AML-193 (cell line): ENCODE measurements at places on chromosomes 6 and 20.
A peak's percentile ranks its signal among the peaks of the same experiment; 100 is the strongest.

GRCh38 chr6:112990971-112991370 is 643.8 kb downstream of the RFPL4B start:
- DNase-seq, result no peak

GRCh38 chr6:96682017-96682416 is 119.1 kb downstream of the FHL5 start:
- DNase-seq, result no peak

DNA sequence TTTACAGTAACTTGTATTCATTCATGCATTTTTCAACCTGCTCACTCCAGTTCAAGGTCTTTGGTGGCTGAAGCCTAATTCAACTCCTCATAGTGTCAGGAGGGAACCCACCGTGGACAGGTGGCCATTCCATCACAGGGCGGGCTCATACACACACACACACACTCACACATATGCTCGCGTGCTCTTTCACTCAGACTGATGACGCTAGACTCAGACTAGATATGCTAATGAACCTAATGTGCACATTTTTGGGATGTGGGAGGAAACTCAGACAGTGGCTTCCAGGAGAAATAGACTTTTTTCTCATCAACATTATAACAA is 56.7 kb downstream of the TRIM27 start:
- DNase-seq, result no peak

DNA sequence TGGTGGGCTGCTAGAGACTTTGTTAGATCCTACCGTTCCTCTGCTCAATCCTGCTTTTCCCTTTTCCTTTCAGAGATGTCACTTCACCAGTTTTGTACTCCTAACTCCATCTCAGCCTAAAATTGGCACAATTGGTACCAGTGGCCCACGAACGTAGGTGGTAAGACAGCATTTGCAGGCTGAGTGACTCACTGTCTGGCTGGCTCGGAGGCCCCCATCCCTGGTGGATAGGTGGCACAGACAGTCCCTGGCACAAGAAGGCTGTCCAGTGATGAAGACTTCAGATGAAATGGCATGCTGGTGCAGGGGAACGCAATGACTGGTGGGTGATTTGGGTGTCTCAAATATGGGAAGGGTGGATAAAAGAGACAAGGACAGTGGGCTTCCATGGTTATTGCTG is 11.1 kb downstream of the HEBP2 start:
- no peak for DNase-seq

GRCh38 chr6:6169141-6169540 is 151.3 kb downstream of the F13A1 start:
- no peak for DNase-seq

GRCh38 chr6:137901454-137901853 is 34.4 kb downstream of the TNFAIP3 start:
- DNase-seq, result no peak

GRCh38 chr6:74459260-74459659 is 746.6 kb downstream of the COL12A1 start:
- DNase-seq, result no peak

DNA sequence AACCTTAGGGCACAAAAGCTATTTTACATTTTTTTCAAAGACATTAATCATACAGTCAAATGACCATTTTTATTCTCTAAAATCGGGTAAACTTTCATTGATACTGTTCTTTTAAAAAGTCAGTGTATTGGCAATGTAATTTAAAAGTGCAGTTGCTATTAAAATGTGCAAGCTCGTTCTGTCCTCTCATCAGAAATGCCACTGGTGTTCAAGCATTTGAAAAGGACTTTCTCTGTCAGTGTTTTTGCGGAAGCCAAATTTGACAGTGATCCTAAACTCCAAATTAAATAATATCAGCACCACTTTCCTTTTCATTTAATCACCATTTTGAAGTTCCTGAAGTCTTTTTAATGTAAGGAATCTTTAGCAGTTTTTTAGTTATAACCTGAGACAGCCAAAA is 69.6 kb downstream of the AFG1L start:
- no peak for DNase-seq

GRCh38 chr20:58722877-58723627 is 30.5 kb downstream of the NPEPL1 start:
- DNase-seq, result no peak

- peak; percentile 25 for DNase-seq
Measured at GRCh38 chr6:3176562-3177355, 19.4 kb upstream of the TUBB2A start.

DNA sequence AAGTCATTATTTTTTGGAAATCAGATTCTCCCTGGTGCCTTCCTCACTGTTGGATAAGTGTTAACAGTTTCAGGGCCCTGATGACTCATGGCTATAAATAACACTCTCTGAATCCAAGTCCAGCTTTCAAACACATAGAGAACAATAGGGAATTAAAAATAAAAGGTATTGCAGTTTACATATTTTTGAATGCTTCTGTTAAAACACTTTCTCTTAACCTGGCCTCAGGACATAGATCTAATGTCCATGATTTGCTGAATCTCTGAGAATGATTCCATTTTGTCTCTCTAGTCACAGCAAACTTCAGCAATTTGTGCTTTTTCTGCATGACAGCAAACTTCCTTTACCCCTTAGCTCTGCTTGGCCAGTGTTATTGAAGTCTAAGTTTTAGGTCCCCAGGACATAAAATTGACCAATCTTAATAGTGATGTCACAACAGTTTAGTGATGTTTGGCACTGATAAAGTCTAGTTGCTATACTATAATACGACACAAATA is 1192.4 kb upstream of the CITED2 start:
- DNase-seq, result no peak

GRCh38 chr6:12294851-12295536 is 4.8 kb downstream of the EDN1 start:
- no peak for DNase-seq

- DNase-seq, result peak; percentile 59
Measured at GRCh38 chr6:99119109-99120031, 171.6 kb upstream of the FBXL4 start.

DNA sequence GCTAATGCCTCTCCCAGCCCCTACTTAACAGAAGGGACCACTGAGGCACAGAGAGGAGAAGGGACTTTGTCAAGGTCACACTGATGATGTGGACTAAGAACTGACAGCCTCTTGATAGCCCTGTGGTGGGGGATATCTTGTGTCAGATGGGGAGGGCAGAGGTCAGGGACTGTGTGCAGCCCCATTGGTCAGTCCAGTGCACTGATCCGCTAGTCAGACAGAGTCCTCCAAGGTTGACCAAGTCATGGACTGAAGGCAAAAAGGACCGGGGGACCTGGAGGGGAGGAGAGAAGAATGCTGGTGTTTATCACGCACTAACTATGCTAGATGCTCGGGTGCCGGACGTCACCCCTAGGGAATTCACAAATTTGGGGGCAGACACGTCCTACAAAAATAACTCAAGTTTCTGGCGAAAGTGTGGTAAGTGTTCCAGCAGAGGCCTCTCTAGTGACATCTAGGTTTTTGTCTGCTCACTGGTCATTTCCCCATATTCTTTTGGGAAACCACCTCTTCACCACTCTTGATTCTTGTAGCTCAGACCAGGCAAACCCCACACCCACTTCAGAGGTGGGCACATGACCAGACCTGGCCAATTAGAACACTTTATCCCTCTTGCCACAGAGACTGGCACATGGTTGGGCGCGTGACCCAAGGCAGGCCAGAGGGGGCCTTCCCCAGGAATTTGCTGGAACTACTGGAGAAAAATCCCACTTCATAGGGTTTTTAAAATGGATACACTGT is 21.0 kb downstream of the TCF15 start:
- DNase-seq, result no peak

- peak; percentile 42 for DNase-seq
Measured at GRCh38 chr6:55293116-55293515, 34.2 kb upstream of the GFRAL start.

- DNase-seq, result no peak
Measured at GRCh38 chr6:14313248-14313647, 195.7 kb downstream of the CD83 start.

GRCh38 chr6:105539911-105540310 is 137.0 kb upstream of the PREP start:
- DNase-seq, result no peak

DNA sequence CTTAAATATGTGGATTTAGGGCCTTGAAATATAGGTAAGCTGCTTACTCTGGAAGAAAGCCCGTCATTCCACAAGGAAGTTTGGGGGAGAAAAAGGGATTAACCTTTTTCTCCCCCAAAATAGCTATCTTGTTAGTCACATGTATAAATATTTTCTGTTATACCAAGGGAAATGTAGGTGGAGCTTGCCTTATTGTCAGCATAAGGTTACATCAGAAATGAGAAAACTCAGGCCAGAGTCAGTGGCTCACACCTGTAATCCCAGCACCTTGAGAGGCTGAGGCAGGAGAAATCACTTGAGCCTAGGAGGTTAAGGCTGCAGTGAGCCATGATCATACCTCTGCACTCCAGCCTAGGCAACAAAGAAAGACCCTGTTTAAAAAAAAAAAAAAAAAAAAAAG is 129.9 kb downstream of the LRFN2 start:
- no peak for DNase-seq

DNA sequence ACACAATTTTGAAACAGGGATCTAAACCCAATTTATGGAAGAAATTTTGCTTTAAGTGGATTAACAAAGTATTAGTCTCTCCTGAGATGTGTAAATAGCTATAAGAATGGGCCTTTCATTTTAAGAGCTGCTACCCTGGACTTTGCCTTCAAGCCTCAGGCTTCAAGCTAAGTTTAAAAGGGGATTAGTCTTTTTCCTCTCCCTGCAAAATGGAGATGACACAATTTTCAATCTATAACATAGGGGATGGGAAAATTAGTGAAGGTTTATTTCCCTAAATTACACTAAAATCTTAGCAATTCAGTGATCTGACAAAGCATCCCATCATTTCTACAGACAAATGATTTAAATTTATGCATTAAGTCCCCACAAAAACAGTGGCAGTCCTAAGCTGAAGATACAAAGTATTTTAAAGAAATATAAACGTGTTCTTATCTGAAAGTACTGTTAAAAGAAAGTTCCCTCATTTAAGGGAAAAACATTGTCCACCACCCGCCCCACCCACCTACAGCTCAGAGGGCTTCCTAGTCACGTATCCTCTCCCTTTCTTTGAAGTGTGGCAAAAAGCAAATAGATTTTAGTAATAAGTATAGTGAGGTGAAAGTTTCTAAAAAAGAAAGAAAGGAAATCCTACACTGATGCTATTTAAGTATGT is 14.5 kb downstream of the ARHGAP18 start:
- DNase-seq, result no peak

DNA sequence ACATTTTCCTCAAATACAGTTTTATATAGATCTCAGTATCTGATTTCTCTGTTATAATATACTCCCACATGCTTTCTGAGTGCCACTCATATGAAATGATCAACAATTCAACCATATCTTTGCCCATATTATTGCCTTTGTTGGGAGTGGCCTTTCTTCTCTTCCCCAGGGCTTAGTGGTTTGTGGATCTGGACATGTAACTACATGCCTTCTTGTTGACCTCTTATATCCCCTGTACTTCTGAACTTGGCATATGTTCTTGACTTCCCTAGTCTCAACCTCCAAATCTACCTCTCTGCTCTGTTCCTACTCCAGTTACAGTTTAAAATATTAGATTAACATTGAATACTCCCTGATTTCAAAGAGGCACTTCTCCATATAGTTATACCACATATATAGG is 34.3 kb upstream of the PRIM2 start:
- no peak for DNase-seq

DNA sequence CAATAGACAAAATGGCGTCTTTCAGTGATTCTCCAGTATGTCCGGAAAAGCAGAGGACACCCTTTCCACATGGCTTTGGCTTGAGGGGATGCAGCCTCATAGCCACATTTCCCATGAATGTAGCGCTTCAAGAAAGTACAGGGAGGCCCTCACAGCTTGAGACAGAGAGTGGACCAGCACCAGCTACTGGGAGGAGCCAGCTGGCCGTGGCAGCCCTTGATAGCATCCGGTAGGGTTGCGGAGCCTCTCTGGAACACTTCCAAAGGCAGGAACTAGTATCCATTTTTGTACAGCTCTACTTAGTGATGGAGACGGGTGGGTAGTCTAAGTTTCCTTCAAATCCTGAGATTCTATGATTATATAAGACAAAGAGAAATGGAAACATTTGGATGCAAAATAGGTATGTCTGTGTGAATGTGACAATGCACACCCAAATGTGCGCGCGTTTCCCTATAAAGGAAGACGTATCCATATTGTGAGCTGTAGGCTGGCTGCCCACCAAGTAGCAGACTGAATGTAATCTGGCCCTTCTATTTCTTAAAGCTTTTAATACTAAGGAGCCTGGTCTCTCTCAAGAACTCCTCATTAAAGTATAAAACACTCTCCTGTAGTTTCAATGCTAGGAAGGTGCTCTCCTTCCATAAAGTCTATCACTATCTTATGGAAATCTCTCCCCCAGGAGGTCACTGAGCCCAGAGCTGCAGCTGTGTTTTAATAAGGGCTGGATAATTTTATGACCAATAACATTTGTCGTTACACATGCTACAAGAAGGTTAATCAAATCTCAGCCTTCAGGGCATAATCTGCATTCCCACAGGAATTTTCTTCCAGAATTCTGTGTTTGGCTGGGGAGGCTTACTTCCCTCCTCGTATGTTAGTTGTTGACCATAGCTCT is 74.0 kb downstream of the SOBP start:
- DNase-seq, result no peak

DNA sequence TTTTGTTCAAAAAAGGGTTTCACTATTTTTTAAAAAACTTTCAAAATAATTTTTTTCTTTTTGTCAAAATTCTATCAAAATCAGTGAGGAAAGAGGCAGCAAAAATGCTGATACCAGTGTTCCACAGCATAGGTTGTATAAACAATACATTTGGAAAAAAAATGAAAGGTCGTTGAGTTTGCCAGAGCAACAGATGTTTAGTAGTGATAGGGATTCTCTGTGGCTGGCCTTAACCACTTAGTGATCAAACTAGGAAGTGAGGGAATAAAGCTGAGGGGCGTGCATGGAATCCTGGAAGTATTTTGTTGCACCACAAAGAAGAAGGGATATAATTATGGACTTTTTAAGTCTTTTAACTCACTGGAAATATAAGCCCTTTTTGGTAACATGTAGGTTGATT is 555.3 kb upstream of the CHD6 start:
- DNase-seq, result no peak

GRCh38 chr20:12414446-12415274 is 497.0 kb downstream of the BTBD3 start:
- no peak for DNase-seq

DNA sequence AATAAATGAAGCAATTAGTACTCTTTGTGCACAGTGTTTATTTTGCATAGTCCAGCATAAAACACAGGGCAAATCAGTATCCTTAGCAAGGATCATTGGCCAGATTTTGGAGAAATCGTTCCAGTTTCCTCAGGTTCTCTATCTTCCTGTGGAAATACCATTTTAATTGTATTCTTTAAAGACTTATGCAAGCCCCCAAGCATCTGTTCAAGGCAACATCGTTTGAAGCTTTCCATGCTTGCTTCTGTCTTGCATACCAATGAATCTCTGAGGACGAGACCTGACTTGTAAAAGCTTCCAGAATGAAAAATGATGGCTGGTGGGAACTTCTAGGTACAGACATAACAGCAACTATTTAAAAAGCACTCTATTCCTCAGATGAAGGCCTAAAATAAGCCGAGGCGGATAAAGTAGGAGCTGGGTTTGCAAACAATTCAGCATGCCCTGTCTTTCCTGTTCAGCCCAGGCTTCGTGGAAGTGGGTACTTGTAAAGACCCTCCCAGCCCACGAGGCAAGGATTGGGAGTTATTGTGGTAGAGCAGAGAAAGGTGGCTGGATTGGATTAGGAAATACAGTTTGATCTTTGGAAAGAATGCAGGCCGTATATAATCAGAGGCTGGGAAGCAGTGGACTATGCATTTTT is 21.6 kb downstream of the NRSN1 start:
- no peak for DNase-seq
